Stimulated activated CD8-positive, alpha-beta memory T cell treated with anti-CD3 and anti-CD28 coated beads, Interleukin-7, amount 100 ng/mL, for 48 hours (primary cell): ENCODE measurements at places on chromosomes 1 and 21.

GRCh38 chr1:230681599-230681998 is 32.3 kb downstream of the AGT start:
- DNase-seq = no peak

DNA sequence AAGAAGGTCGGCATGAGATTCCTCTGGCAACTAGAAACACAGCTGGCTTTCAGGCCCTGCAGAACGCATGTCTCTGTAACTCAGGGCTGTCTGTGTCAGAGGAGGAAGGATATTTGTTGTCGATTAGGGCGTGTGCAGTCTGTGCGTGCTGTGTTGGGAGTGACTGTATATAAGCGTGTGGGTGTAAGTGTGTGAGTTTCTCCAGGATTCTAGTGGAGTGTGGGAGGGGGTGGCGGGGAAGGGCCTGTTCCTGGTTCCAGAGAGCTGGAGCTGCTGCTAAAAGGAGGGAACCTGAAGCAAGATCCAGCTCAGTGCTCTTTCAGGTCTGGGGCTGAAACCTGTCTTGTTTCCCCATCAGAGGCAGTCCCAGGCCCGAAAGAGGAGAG is 74.3 kb downstream of the SLC16A1 start:
- no peak for DNase-seq

DNA sequence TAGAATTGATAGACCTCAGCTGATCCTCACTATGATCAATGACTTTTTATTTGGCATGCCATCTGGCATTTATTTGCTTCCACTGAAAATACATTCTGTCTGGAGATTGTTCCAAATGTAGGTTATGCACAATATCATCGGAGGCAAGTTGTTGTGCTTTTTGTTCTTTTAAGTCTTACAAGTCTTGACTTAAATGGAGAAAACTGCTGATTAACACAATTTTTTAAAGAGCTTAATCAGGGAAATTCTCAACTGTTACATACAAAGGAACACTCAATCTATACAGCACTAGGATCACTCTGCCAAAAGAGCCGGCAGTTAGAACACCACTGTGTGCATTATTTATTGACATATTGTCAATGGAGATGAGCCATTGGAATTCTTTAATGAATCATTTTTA is 19.2 kb downstream of the CYYR1 start:
- no peak for DNase-seq

DNA sequence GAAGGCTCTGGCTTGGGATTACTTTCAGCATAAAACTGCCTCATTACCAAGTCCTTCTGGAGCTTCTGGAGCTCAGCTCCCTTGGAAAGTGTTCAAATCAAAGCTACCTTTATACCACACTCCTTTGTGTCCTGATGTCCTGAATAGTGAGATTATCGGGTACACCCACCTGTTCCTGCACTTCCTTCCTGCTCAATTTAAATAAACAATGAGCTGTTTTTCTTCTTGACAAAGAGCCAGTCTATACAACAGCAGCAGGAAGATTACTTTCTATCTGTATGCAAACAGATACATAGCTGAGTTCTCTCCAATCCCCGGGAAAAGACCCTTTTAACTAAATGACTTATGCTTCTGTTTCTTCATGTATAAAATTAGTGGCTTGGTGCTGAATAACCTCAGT is 258.0 kb upstream of the FMN2 start:
- no peak for DNase-seq

DNA sequence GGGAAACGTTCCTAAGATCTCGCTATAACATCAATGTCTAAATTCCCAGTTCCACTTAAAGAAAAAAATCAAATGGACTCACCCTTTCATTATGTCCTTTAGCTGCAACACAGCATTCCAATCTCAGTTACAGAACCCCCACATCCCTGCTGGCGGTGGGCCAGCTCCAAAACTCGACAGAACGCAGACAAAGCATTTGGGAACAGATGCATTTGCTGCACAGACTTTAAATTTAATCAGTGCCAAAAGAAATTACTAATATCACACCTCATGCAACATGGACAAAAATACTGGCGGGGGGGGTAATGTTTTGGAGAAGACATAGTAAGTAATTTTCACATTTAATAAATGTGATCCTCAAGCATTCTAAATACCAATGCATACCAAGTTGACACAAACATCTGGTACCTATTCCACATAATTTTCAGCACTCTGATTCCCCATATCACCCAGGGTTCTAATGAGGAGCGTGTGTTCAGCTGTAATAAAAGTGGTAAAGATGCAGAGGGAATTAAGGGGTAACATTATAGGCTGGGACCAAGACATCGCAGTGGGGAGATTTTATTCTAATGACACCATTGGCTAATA is 79.7 kb downstream of the TGFBR3 start:
- DNase-seq = no peak

- no peak for DNase-seq
These were observed at the start of gene NMNAT2 for GRCh38 chr1:183417772-183418491. Gene NMNAT2, minus strand, starts transcription at chr1:183418380. Its CDS starts 113 bp downstream, at chr1:183418267.

GRCh38 chr1:26858160-26858559 is 4.8 kb upstream of the SFN start:
- DNase-seq = no peak

GRCh38 chr1:155996166-155996565 is 17.8 kb upstream of the ARHGEF2 start:
- DNase-seq = no peak
